ENCODE measurements at places on chromosomes 12 and 14.

DNA sequence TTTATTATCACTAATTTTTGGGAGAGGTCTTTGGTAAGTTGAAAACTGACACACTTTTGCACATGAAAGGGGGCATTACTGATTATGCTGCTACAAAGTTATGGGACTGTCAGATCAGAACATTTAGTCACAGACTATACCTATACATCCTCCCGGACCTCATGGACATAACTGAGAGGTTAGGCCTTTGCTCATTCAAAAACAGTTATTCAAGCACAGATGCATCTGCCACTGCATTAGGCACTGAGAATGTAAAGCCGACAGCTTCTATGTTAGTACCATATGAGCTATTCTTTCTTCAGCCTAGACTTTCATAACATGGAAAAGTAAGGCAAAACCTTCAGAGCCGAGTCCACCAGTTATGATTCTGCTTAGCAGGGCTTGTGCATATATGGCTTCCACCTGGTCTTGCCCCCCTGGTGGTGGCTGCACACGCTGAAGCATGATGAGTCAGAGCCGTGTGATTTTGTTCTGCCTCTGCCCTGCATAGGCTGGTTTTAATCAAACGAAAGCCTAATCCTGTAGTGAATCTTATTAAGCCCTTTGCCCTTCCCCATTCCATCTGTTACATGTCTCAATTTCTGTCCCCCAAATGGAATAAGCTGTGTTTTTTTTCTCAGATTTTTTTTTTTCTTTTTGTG, 21.8 kb upstream of the RNU6-8 start:
- DNase-seq, result no peak

DNA sequence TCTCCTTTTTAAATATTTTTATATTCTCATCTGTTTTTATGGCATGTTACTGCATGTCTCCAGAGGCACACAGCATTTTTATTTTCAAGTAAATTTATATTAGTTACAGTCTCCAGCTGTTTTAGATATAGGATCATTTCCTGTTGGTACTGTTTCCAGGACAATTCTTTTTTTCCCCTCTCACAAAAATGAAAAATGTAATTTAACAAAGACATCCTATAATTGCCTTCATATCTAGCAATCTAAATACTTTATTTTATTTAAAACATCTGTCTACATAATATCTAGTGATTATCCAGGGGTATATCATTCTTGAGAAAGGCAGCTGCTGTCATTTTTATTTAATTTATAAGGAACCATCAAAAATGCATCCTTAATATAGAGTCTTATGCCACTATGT, 272.4 kb upstream of the NPAS3 start:
- DNase-seq, result no peak

GRCh38 chr12:27434673-27435565, 11.6 kb upstream of the SMCO2 start:
- no peak for DNase-seq

- DNase-seq, result no peak
These were observed 73.9 kb downstream of the OTOGL start for GRCh38 chr12:80173083-80173864.

- DNase-seq, result no peak
These were observed 217.9 kb downstream of the AEBP2 start for GRCh38 chr12:19657118-19657731.

DNA sequence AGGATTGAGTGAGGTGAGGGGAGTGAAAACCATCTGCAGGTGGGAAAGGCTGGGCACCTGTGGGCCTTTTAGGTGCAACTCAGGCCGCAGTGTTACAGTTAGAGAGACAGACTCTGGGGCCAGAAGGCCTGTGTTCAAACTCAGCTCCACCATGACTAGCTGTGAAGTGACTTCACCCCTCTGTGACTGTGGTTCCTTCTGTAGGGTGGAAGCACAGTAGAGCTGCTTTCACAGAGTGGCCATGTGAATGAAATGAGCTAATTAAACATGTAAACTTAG, 25.0 kb downstream of the RBM19 start:
- DNase-seq, result no peak

DNA sequence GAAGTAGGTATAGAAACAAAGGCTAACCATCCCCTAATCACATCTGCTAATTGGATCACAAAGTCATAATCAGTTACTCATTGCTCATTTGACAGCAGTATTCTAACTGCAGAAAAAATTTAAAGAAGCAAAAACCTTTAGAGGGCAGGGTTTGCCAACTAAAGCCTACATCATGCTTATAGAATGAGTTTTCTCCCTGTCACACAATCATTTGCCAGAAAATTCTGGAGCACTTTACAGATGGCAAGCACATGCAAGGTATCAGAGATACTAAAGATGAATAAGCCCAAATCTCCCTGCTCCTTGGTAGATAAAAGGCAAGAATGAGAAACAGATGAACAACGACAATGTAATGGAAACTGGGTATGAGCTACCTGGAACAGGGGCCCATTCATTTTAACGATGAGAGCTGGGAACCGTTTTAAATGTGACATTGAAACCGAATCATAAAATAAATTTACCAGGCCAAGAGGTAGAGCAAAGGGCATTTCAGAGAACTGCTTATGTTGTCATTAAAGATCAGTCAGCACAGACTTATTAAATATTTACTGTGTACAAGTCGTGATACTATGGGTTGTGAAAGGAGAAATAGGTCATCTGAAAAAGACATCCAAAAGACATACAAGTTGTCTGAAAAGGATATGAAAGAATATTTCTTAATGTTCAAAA, 211.4 kb upstream of the ABCD2 start:
- no peak for DNase-seq

- DNase-seq, result no peak
These were observed 97.6 kb downstream of the TGFB3 start for GRCh38 chr14:75884198-75884611.

- DNase-seq, result no peak
These were observed 5.5 kb upstream of the LMNTD1 start for GRCh38 chr12:25558586-25558985.

DNA sequence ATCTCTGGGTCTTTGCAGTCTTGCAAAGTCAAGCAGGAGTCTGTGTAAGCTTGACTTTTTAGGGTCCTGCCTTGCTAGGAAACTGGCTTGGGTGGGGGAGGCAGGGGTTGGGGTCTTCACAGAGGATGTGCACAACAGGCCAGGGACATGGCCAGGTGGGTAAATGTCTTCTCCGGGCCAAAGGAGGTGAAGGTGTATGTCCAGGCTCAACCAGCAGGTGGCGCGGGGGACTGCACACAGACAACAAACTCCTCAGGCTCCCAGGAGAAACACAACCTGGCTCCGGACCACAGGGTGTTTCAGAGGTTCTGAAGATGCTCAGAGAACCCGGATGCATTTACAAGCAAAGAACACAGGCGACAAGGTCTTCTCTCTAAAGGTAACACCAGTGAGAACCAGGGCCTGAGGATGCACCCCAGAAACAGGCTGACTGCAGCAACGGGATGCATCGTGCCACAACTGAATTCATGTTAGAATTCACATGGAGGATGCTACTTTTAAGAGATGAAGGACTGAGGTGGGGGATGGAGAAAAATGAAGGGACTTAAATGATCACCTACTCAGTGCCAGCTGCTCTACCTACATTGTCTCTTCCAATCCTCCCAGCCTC, 56.0 kb downstream of the PLEKHG3 start:
- peak; percentile 88 for DNase-seq

- peak; percentile 59 for DNase-seq
These were observed 170.1 kb upstream of the PWP1 start for GRCh38 chr12:107515446-107515958.

GRCh38 chr12:47017901-47018475, 61.4 kb upstream of the PCED1B start:
- no peak for DNase-seq

- peak; percentile 61 for DNase-seq
These were observed 65.8 kb upstream of the DACT1 start for GRCh38 chr14:58571769-58572472.

GRCh38 chr12:101045486-101046464, 164.3 kb downstream of the SLC5A8 start:
- DNase-seq, result no peak

DNA sequence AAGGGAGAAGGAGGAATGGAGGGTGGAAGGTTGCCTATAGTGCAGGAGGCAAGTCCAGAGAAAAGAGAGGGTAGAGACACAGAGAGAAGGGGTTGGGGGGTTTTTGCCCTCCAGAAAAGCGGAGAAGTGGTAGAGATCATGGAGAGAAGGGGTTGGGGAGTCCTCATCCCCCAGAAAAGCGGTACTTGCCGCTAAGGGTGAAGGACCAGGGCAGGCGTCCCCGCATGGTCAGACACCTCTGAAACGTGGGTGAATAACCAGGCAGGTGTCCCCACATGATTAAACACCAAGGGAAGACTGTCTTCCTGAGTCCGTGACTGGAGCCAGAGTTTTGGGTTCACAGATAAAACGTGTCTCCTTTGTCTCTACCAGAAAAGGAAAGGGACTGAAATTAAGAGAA, 439.0 kb downstream of the SOX5 start:
- DNase-seq, result no peak

- no peak for DNase-seq
These were observed 845.4 kb downstream of the VRK1 start for GRCh38 chr14:97642631-97643030.

DNA sequence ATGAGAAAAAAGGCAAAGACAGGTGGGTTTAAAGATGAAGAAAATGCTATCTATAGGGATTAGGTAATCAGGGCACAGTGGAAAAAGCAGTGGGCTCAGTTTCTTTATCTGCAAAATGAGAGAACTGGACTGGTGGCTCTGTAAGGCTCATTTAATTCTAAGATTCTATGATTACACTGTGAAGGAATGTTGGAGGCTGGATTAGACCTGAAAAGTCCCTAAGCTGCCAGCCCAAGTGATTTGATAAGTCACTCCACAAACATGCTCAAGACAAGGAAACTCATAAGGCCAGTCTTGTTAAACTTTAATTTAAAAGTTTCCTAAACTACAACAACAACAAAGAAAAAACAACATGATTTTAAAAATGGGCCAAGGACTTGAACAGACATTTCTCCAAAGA, 75.1 kb downstream of the DCAF5 start:
- no peak for DNase-seq

DNA sequence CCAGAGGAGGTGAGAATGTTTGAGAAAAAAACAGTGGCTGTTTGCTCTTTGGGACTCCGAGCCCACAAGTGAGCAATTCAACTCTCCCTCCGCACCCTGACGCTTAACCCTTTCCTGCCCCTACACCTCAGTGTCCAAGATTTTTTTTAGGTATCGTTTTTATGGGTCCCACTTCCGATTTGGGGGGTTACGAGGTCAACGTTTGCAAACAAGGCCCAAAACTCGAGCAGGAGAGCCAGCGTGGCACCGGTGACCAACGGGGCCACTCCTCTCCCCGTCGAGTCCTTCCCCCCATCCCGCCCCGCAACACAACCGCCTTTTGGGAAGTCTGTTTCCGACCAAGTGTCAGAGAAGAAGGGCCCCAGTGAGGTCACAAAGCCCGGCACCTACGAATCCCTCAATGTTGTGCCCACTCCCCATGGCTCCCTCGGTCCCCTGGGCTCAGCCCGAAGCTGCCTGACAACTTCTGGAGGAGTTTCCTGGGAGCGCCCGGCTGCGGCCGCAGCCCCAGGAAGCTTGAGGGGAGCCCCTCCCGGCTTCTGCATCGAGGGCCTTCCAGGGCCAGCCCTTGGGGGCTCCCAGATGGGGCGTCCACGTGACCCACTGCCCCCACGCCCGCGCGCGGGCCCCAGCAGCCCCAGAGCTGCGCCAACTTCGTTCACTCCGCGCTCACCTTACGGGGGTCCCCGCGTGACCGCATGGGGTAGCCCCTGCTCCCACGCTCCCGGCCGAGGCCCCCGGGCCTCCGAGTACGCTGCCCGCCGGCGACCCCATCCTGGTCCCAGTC, 1.2 kb downstream of the CDK2AP1 start:
- peak; percentile 71 for DNase-seq

DNA sequence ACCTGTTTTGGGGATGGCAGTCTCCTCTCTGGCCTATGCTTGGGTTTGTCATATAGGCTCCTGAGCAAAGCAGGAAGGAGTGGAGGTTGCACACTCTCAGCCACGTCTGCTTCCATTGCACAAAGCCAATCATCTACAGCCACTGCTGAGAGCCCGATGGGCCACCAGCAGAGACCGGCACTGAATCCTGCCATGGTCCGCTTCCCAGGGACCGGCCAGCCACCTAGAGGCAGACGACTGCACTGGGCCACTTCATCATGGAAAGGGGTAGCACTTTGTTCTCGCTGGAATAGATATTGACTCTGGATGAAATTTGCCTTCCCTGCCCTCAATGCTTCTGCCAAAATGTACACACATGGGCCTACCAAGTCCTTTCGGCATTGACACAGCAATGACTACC, 22.3 kb downstream of the DLK1 start:
- no peak for DNase-seq

DNA sequence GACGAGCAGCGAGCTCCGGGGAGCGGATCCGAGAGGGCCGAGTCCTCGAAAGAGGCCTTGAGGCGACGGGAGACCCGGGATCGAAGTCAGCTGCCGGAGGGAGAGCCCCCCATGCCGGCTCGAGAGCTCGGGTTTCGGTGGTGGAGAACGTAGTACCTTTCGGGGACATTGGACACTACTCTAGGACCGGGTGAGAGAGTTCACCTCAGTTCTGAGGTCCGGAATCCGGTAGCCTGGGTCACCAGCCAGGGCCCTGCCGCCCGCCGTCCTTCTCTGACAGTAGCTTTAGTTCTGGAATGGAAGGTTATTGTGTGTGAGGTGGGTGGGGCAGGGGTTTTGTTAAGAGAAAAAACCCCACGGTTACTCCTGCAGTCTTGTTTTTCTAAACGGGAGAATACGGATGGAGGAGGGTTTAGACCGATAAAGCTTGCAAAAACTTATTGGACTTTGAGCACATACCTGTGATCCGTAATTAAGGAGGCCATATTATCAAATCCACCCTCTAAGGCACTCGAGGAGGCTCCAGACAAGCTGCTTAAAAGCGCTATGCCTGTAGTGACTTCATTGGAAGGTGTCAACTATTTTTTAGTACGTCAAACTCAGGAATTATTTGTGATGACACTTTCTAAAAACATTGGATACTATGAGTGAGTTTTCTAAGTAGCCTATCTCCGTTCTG, 765 bp downstream of the SCYL2 start:
- DNase-seq, result no peak

DNA sequence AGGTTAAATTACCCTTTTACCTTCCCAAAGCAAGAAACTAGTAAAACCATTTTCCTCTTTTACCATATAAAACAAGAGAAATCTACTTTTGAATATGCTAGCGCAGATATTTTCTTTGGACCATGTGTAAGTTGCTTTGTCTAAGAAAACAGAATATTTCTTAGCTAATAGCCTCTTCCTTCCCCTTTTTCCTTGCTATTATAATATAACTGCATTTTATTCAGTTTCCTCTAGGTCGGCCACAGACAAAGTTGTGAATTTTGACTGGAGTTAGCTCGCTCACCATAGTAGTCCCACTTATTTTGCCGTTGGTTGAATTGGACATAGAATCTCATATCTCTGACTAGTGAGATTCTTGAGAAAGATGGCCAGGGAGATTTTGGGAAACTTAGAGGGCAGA, 115.6 kb downstream of the PLEKHA5 start:
- DNase-seq, result no peak
